HT-29 (cell line): ENCODE measurements at places on chromosomes 5 and 9.

DNA sequence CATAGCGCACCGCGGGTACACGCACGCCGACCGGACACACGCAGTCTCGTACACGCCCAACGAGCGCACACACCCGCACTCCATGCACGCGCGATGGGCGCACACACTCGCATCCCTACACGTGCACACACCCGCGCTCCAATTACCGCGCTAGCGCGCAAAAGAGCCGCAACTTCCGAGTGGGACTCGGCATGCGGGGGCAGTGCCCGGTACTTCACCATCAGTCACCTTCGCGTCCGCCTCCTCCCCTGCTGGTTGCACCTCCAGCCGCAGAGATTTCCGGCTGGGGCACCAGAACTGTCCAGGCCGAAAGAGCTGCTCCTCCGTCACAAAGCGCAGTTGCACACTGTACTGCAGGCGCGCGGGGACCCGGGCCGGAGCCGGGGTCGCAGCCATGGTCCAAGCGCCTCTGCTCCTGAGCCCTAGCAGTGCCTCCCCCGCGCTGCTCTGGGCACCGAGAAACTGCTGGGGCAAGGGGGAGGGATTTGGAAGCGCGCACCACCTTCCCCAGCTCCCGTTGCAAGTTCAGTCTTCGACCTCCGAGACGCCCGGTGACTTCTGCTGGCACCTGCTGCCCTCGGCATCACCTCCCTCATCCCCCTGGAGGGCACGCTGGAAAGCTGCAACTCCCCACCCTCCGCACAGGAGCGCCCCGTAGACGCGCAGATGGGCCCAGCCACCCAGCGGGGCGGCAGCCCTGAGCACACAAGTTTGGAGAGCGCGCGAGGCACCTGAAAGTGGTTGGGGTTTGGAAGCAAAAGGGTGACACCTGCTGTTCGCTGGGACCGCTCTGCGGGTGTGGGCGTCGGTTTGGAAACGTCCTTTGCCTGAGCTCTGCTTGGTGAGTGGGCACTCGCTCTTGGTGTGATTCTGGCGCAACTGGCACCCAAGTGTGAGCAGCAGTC is 337.4 kb upstream of the PUM3 start:
- DNase-seq: peak; percentile 11

DNA sequence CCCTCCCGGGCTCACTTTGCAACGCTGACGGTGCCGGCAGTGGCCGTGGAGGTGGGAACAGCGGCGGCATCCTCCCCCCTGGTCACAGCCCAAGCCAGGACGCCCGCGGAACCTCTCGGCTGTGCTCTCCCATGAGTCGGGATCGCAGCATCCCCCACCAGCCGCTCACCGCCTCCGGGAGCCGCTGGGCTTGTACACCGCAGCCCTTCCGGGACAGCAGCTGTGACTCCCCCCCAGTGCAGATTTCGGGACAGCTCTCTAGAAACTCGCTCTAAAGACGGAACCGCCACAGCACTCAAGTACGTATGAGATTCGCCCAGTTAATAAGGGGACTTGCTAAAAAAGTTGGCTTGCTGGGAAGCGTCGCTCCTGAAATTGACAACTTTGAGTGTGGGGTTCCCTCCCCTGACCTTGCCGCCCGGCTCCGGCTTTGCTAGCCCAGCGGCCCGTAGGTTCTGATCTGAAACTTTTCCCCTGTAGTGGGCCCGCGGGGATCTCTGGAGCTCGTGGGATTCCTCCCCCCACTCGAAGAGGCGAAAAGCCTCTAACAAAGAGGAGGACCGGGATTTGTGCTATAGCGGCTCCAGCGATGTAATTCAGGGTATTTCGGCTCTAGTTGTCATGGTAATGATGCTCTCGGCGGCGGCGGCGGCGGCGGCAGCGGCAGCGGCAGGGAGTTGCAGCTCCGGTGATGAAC is 572 bp downstream of the NR4A3 start:
- peak; percentile 8 for DNase-seq

- DNase-seq: peak; percentile 19
Measured at GRCh38 chr9:125889476-125890419, 142.6 kb downstream of the PBX3 start.

- no peak for DNase-seq
Measured at GRCh38 chr5:127447827-127448226, 69.6 kb upstream of the PRRC1 start.

DNA sequence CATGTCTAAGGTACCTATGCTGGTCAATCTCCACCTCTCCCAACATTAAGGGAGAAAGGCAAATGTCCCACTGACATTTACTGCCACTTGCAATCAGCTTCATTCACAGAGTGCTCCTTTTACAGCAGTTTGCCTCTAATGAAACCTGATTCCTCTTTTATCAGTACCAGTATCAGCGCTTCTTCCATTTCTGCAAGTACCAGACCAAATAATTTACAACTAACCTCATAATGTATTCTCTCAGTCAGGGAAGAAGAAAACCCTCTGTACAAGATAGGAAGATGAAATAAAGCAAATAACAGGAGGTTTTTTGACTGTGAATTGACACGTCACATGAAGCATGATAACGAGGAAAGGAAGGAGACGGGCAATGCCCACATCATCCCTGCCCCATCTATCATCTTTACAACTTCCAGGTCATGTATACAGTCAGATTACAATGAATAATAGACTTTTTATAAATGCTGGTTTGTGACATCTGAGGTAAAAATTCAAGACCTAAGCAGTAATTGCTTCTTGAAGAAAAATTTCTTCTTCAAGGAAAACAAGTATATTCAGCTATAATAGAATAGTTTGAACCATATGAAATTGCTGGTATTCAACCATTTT is 21.9 kb downstream of the ABITRAM start:
- DNase-seq: no peak

GRCh38 chr9:89109666-89110065 is 69.0 kb downstream of the SHC3 start:
- DNase-seq: no peak

- DNase-seq: no peak
Measured at GRCh38 chr5:151745071-151745705, 13.2 kb downstream of the ATOX1 start.
